Posterior cingulate gyrus (tissue), 11 donors: ENCODE measurements at places on chromosomes 2 and 18.

DNA sequence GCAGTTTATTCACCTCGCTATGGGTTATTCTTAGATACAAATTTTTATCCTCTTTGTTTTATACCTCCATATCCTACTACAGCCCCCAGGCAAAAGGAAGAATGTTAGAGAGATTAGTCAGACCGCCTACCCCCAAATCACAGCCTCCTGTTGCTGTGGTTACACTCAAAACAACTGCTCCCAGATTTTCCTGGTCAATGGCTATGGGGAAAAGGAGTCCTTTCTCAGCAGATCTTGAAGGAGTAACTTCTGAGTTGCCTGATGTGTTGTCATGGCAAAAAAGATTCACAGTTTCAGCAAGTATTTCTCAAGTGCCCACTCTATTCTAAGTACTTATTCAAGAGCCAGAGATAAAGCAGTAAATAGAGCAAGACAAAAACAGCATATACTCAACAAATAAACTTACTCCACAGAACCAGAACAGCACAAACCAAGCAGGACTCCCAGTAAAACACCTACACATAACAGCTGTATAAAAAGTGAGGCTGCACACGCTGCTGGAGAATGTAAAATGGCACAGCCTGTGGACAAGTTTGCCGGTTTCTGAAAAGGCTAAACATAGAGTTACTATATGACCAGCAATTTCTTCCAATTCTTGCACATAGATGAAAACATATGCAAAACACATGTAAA, 104.8 kb downstream of the NOL10 start:
- DNase-seq, result no peak

GRCh38 chr2:74894272-74894981, 60.5 kb downstream of the HK2 start:
- no peak for DNase-seq

DNA sequence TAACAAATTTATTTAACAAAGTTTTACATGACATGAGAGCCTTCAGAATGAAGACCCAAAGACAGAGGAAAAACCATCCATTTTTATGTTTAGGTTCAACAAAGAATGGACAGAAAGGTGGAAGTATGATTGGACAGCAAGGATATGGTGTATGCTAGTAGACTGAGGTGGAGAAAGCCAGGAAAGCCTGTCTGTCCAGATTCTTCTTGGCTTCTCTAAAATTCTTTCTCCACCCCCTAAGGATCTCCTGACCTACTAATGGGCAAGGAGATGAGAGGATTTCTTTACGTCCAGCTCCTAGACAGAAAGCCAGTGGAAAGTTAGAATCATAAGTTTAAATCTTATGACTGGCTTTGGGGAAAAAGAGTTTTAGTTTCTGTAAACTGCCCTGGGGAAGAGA, 3.0 kb downstream of the ATIC start:
- no peak for DNase-seq

DNA sequence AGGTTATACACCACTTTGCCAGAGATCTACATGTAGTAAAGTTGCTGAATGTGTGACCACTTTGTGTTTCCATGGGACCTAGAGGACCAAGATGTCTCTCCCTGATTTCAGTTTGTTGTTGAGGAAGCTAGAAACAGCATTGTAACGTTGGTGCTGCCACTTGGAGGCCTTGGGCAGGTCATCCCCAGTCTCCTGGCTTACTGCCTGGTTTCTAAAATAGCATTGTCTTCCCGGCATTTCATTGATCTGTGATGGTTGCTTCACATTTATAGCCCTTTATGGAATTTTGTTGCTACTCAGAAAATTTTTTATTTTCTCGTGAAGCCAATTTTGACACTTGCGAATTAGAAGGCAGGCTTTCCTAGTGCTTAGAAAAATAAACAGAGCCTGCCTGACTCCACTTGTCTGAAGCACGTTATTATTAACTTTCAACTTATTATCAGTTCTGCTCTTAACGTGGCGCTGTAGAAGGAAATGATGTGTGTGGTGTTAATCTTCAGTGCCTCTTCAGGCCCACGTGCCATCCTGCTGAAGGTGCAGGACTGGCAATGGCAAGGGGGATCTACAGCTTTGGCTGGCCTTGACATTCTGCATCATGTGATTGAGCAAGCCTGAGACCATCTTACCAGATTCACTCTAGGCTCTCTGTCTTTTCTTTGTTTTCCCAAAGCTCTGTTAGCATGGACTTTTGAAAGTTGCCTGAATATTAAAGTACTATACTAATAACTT, 59.9 kb downstream of the INPP4A start:
- no peak for DNase-seq

DNA sequence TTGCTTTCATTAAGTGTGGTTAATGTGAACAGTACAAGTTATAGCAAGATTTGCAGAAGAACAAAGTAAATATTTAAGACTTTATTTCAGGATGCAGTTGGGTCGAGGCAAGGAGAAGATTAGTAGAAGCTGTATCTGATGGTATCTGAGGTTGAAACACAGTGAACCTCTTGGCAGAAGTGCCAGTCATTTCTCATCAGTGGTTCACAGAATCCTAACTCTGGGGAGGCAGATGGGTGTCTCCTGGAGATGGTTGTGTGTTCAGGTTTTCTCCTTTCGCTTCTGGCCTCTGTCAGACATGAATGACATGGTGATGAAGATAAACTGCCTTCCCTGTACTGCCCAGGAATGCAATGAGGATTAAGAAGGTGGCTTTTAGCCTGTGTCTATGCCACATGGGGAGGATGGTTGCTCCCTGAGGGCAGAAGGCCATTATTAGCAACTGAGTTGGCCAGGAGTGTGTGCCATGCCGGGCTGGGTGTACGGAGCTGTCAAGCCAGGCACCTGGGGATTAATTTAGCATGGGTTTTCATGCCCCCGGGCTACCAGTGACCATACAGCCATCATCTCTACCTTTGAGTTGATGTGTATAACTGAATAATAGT, 28.0 kb downstream of the MGAT5 start:
- no peak for DNase-seq

- DNase-seq, result no peak
Measured at GRCh38 chr18:7094427-7094826, 23.2 kb downstream of the LAMA1 start.

- no peak for DNase-seq
Measured at GRCh38 chr2:43748333-43748732, 25.5 kb upstream of the DYNC2LI1 start.

DNA sequence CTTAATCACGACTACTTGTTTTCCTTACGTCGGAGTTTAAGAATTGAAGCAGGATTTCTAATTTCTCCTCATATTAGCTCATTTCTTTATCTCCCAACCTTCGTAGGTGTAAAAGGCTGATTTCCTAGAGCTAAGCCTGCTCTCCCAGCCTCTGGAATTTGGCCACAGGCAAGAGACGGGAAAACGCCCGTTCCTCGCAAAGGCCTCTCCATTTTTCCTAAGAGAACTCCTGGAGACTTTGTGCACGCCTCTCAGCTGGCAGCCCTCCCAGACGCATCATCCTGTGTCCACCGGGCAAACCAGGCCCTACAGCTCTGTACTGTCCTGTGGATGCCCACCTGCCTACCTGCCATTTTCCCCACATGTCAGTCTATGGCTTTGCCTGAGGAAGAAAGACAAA, 106.3 kb downstream of the FTCDNL1 start:
- DNase-seq, result no peak

DNA sequence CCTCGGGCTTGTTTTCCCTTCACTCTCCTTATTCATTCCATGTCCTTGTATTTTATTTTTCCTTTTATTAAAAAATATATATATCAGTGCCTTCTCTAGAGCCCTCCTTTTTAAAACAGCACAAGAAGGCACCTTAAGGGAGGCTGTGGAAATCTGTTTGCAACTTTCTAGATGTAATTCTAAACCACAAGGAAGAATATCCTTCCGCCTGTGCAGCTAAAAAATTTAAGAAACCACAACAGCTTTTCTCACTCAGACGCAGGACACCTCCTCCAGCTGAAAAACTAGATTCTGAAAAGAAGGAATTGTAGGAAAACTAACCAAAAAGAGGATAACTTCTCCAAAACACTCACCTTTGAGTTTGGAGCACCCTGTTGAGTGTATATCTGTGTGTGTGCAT, 142.2 kb downstream of the BCL11A start:
- DNase-seq, result no peak

- DNase-seq, result no peak
Measured at GRCh38 chr18:62026586-62026985, 133.8 kb upstream of the RNF152 start.

- no peak for DNase-seq
Measured at GRCh38 chr2:41859615-41860514, 188.0 kb upstream of the PKDCC start.

DNA sequence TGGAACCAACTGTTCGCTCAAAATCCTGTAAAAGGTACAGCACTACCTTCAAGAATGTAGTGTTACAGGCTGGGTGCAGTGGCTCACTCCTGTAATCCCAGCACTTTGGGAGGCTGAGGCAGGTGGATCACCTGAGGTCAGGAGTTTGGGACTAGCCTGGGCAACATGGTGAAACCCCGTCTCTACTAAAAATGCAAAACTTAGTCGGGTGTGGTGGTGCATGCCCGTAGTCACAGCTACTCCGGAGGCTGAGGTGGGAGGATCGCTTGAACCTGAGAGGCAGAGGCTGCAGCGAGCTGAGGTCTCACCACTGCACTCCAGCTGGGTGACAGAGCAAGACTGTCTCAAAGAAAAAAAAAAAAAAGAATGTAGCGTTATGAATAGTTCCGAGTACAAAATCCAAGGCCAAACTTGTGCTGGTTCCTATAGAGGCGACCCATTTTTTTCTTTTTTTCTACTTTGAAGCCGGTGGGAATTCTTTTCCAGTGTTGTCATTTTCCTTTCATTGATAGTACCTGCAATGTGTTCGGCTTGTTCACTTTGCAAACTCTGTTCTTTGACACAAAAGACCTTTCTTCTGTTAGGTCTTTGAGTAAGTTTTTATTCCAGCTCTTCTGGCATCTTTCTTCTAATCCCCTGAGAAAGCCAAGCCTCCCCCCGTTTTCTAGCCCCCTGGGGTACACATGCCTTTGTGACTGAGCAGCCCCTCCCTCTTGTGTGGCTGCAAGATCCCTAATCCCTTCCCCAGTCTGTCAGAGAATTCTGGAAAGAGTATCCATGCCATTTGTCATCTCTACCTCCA, 25.1 kb downstream of the INPP5D start:
- DNase-seq, result no peak

GRCh38 chr2:17892770-17893534, 14.5 kb downstream of the KCNS3 start:
- no peak for DNase-seq

GRCh38 chr2:170719810-170720209, 4.7 kb downstream of the SP5 start:
- no peak for DNase-seq

DNA sequence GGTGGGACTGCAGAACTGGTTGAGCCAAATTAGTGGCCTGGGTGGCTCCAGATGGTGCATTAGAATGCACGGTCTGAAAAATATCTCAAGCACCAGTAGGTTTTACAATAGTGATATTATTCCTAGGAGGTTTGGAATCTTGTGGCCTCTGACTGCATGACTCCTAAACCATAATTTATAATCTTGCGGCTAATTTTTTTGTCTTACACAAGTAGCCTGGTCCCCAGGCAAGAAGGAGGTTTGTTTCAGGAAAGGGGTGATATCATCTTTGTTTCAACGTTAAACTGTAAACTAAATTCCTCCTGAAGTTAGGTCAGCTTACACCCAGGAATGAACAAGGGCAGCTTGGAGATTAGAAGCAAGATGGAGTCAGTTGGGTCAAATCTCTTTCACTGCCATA, 98.9 kb upstream of the ARL4C start:
- no peak for DNase-seq

DNA sequence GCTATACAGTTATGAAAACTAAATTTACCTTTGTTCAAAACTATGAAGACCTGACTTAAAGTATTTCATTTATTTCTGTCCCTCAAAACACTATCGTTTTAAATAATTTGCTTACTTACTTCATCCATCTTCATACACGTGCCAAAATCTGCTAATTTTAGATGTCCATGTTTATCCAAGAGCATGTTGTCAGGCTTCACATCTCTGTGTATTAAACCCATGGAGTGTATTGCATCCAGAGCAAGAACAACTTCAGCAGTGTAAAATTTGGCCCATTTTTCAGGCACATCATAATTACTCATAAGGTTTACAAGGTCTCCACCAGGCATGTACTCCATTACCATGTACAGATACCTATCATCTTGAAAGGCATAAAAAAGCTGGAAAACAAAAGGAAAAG, 80.3 kb downstream of the SLC66A3 start:
- DNase-seq, result no peak

- no peak for DNase-seq
Measured at GRCh38 chr2:122414902-122415301, 659.5 kb downstream of the TSN start.
